A172 (cell line): ENCODE measurements at places on chromosomes 7 and 10.
A peak's percentile ranks its signal among the peaks of the same experiment; 100 is the strongest.

DNA sequence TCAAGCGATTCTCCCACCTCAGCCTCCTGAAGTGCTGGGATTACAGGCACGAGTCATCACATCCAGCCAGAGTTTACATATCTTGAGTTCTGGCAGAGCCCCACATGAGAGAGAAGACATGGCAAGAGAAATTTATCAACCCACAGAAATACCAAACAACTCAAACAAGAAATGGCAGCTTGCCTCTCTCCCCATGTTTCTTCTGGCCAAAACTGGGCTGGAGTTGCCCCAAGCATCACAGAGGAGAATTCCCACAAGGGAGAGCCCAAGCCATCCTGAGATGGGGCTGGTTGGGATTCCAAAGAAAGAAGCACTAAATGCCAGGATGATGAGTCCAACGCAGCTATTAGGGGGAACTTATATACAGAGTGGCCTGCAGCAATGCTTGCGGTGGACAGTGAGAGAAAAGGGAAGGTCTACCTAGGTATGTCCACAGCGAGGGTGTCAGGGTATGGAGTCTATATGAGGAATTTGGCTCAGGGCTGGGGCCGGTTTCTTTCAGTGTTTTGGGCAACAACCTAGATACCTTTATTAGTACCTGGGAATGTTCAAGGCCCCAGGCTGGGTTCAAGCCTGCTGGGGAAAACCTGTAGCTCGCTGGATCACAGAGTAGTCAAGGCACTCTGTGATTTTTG lies 14.5 kb upstream of the PAX4 start:
- no peak for DNase-seq

DNA sequence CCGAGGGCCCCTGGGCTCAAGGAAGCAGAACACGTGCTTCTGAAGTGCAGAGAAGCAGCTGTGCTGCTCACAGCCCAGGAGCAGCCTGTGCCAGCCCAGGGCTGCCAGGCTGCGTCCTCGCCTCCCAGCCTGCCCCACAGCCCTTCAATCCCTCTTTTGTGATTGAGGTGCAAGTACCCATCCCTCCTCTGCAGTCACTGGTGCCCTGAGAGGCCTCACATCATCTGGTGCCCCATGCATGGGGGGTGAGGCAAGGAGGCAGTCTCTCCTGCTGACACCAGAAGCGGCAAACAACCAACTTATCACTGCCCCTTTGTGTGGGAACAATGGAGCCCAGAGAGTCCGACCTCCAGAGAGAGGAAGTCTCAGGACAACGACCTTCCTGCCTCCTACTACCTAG lies 49.8 kb upstream of the FGFR2 start:
- DNase-seq = no peak

- no peak for DNase-seq
These were observed 44.1 kb downstream of the MTURN start for GRCh38 chr7:30178748-30179436.

GRCh38 chr10:125085258-125086054 lies 74.9 kb downstream of the CTBP2 start:
- DNase-seq = peak; percentile 37

DNA sequence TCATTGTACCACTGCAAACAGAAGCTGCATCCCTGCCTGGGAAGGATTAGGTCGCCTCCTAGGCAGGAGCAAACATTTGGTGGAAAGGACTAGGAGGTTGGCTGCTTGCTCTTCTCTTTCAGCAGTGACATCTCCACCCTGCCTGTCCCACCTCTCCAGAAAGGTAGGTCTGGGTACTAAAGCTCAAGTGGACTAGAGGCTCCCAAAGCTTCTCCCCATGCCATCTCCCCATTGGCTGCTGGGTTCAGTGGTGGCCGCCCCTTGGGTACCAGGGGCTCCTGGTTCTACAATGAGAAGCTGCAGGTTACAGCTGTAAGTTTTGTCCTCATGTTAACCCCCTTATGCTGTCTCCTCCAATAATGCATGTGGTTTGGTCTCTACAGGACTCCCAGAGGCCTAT lies 180.7 kb upstream of the MKI67 start:
- DNase-seq = no peak

DNA sequence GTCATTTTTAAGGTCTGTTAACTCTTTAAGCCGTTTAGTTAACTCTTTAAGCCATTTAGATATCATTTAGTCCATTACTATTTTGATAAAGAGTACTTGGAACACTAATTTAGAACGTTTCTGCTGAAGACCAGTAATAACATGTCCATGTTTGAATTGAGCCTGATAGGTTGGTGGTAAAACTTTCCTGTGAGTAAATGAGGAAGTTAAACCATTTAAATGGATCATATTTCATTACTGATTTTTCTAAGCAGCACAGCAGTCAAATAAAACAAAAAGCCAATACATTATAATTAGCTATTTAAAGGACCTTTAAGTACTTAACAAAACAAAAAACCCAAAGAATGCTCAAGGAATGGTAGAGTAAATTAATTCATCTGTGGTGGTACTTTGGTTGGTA lies 29.4 kb downstream of the PHTF2 start:
- no peak for DNase-seq

- no peak for DNase-seq
These were observed 72.5 kb upstream of the LRRN3 start for GRCh38 chr7:111018447-111018846.

DNA sequence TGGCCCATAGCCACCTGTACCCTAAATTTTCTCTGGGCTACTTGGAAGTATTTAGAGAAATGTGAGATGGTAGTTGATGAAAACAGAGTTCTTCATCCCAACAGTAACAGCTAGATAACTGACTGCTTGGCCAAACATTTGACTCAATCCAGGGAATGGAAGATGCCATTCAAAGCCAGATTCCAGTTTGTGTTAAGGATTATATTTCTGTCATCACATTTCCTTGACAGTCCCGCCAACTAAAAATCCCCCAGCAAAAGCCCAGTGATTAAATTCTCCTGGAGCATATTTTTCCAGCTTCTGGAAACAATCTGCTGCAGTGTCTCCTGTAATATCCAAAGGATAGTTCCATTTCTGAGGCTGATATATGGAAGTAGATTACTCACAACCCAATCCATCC lies 45.4 kb upstream of the PTN start:
- DNase-seq = no peak

DNA sequence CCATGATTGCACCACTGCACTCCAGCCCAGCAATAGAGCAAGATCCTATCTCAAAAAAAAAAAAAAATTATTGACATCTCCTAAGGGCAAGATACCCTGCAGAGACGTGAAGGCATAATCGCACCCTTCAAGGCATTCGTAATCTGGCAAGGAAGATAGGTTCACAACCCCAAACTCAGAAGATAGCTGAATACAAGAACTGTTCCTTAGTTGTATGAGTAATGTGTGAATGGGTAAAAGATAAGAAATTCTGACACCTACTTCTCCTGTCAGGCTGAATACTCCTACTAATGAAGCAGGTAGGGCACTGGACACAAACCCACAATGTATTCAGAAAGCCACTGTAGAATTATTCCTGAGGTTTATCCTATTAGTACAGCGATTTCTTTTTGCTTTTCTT lies 882.4 kb upstream of the AUTS2 start:
- DNase-seq = no peak

GRCh38 chr10:123948030-123948823 lies 56.6 kb upstream of the CPXM2 start:
- DNase-seq = no peak

GRCh38 chr7:91913612-91914011 lies 27.1 kb upstream of the AKAP9 start:
- DNase-seq = no peak

DNA sequence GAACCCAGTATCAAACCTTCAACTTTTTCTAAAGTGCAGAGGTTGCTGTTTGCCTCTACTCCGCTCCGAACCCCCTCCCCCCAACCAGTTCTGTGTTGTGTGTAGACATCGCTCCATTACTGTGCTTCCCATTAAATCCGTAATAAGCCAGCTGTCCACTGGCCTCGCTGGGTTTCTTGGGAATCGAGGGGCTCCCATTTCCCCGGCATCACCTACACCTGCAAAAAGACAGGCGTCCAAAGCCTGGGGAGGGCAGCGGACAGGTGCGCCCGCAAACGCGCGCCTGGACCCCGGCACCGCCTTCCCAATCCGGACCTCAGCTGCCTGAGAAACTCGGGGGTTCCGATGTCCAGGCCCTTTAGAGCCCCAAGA lies 631 bp downstream of the RTKN2 start:
- peak; percentile 21 for DNase-seq

DNA sequence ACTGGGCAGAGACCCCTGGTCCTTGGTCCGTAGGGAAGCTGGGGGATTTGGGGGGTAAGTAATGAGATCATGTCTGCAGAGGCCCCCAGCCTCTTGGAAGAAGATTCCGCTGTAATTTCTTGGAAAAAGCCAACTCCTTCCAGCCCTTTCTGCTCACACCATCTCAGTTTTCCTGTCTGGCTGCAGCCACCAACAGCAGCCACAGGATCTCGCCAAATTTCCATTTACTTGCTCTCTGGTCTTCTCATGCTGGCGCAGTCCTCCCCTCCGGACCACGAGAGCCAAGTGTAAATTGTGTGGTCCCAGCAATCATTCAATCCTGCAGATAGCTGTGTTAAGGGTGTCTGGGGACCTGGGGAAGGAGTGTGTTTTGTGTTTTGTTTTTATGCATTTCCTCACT lies 49.6 kb downstream of the ASB13 start:
- DNase-seq = no peak

GRCh38 chr10:83178526-83178925 lies 960.8 kb upstream of the GHITM start:
- DNase-seq = no peak

- no peak for DNase-seq
These were observed 712.5 kb upstream of the ANKRD30A start for GRCh38 chr10:36412942-36413341.

DNA sequence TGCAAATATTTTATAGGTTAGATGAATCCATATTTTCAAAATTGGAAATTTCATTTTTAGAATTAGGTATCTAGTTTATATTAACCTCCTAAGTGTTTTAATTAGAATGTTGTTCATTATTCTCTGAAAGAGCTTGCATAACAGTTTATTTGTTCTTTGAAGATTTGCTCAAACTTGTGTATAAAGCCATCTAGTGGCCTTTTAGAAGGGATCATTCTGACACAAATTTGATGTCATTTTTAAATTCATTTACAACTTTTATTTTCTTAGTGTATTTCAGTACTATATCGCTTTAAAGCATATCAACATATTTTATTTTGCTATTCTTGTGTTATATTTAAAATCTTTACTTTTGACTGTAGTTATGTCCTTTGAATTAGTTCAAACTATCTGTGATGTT lies 527.0 kb upstream of the NRG3 start:
- no peak for DNase-seq

- DNase-seq = no peak
These were observed 100.8 kb downstream of the ATXN7L1 start for GRCh38 chr7:105775580-105775979.

GRCh38 chr10:625333-625696 lies 64.2 kb downstream of the DIP2C start:
- DNase-seq = no peak

GRCh38 chr7:73418113-73418703 lies 15.4 kb upstream of the FZD9 start:
- no peak for DNase-seq

GRCh38 chr10:82821043-82821442 lies 946.0 kb downstream of the NRG3 start:
- no peak for DNase-seq

DNA sequence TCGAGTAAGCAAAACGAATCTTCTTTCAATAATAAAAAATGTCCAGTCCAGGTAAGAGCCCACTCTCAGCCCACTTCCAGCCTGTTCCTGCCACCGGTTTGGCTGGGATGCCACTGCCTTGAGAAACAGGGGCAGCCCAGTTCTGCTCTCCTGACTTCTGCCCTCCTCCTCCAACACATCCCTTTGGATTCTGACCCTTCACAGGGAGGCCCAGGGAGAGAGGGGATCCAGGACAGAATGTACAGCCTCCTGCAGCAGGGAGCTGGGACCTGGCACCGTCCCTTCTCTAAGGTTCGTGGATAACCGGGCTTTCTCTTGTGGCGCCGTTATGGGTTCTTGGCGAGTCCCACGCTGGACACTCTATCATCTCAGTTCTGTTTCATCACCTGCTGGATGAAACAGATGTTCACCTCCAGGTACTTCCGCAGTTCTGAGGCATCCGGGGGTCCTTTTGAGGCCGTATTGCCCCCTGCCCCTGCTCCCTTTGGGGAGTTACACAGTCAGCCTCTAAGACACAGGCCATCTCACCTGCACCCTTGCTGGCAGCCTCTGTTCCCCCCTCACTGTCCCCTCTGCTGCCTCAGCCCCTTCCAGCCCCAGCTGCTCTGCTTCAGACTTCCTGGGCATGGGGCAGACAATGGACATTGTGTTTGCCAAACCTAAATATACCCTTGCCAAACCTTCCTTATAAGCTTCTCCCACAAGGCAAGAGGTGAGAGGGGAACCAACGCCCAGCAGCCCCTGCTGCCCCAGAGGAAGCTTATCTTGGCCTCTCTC lies 203.8 kb upstream of the ZMIZ1 start:
- DNase-seq = no peak

DNA sequence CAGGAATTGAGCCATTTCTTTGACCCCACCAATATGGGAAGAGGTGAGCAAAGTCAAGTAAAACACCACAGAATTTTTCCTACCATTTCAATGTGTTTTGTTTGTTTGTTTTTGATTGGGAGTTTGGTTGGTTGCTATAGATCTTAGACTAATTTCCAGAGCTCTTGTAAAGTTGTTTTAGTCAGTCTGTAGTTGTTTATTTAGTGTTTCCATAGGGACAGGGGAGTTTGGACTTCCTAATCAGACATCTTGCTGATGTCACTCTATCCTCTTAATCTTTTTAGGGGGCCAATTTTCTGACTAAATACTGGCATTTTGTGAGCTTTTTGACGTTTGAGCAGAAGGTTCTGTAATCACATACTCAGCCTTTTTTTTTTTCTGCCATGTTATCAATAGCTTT lies 266.9 kb downstream of the ABCA13 start:
- no peak for DNase-seq
